ENCODE measurements at places on chromosomes 6 and 20.
A peak's percentile ranks its signal among the peaks of the same experiment; 100 is the strongest.

GRCh38 chr20:59269411-59270025, 30.9 kb upstream of the EDN3 start:
- no peak for DNase-seq

GRCh38 chr6:134397676-134398075, 79.8 kb upstream of the SGK1 start:
- DNase-seq, result no peak

DNA sequence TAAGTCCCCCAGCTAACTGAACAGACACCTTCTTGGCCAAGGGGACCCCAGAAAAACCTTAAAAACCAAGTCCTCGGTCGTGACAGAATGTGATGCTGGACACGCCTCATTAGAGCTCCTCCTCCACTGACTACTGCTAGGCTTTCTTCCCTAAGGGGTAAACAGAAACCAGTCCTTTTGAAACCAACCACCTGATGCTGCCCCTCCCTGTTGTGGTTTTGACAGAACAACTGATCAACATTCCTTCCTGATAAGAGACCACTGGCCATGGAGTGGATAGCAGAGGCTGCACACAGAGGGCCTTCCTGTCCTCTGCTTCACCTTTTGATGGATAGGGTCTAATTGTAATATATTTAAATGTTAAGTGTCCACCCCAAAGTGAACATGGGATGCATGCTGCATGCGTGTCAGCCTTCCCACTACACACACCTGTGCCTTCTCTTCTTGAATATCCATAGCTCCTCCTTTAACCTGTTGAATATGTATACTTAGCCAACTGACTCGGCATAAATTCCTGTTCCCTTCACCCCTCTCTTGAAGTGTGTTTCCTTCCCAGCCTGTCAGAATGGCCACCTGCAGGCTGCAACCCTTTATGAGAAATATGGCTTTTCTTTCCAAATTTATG, 27.9 kb upstream of the SLC2A12 start:
- no peak for DNase-seq

- DNase-seq, result no peak
These were observed 140.8 kb upstream of the RIN2 start for GRCh38 chr20:19617256-19617655.

- DNase-seq, result no peak
These were observed 23.0 kb upstream of the AKAP7 start for GRCh38 chr6:131112249-131112648.

DNA sequence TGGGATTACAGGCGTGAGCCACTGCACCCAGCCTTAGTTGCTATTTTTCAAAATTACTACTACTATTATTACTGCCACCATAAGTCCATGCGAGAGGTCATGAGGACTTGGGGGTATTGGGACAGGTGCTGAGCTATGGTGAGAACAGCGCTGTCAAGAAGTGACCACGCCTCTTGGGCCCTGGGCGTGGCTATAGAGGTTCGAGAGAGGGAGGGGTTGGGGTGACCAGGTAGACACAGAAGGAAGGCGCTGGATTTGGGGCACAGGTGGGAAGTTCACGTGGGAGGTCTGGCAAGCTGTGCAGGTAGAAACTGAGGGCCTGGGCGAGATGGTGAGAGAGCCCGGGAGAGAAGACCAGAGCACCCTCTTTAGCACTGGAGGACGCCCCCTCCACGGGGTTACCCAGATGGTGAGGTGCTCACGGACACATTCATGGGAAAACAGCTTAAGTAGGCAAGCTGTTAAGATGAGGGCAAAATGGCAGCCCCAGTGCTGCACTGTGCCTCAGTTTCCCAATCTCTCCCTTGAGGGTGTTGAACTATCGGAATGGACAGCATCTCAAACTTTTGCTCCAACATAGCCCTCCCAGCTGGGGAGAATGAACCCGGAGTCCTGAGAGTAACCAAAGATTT, 61.0 kb downstream of the RAB44 start:
- no peak for DNase-seq

DNA sequence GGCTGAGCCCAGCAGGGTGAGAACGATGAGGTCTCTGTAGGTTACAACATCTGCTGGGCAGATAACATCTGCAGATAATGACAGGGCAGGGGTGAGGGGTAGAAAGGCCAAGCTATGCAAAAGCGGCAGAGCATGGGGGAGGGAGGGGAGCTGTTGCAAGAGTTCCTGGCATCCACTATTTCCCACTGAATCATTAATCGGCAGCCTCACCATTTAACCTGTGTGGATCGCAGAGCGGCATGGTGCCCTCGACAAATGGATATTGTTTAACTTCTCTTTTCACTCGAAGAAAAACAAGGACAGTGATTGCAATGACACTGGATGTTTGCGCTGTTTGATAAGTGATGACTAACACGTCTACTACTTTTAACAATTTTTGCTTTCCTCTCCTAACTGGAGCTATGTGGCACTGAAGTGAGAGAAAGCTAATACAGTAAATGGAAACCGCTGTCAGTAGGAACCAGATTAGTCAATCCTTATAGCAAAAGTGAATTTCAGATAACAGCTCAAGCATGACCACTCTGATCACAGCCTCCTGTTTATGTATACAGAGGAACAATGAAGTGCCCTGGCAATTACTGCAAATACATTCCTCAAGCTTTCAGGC, 381.5 kb downstream of the TFAP2A start:
- no peak for DNase-seq

DNA sequence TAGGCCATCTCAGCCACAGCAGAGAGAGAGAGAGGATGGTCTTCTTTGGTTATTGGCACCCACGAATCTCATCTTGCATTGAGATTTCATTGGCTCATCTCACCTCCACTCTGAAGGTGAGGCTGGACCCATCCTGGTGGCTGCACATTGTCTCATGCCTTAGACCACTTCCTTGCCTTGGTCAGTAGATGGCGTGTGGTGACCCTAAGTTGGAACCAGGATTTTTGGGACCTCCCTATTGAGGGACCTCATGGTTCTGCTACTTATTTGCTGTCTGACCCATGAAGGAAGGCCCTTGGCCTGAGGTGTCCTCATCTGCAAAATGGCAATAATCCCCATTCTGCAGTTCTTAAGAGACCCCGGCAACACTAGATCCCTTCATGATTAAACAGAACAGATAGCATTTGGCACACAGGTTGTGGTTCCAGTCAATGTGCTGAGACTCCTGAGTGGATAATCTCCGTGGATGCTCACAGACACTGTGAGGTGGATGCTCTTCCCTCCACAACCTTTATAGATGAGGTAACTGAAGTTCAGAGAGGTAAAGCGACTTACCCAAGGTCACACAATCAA, 21.5 kb upstream of the AAR2 start:
- DNase-seq, result peak; percentile 4

- DNase-seq, result no peak
These were observed 423.5 kb downstream of the COL12A1 start for GRCh38 chr6:74782346-74782745.

- DNase-seq, result no peak
These were observed 289.6 kb upstream of the CDH4 start for GRCh38 chr20:60962367-60963045.

- DNase-seq, result no peak
These were observed 30.3 kb downstream of the HACE1 start for GRCh38 chr6:104829183-104829958.

DNA sequence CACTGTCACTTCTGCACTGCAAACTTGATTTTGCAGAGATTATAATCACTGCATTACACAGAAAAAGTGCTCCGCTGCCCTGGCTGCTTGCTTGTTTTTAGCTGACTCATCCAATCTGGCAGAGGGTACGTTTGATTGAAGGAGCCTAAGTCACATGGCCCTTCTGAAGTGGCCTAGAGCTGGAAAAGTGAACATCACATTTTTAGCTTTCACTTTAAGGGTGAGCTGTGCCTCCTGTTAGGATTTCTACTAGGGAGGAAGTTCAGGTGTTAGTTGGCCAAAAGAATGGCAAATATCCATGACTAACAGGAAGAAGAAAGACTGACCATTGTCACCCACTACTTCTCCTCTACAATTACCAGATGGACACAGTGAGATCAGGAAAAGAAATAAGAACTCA, 889.1 kb upstream of the MAP3K7 start:
- peak; percentile 39 for DNase-seq

- no peak for DNase-seq
These were observed 118.7 kb downstream of the SMOC2 start for GRCh38 chr6:168559574-168560098.

GRCh38 chr6:2931970-2932748, 29.1 kb upstream of the SERPINB9 start:
- DNase-seq, result peak; percentile 4

DNA sequence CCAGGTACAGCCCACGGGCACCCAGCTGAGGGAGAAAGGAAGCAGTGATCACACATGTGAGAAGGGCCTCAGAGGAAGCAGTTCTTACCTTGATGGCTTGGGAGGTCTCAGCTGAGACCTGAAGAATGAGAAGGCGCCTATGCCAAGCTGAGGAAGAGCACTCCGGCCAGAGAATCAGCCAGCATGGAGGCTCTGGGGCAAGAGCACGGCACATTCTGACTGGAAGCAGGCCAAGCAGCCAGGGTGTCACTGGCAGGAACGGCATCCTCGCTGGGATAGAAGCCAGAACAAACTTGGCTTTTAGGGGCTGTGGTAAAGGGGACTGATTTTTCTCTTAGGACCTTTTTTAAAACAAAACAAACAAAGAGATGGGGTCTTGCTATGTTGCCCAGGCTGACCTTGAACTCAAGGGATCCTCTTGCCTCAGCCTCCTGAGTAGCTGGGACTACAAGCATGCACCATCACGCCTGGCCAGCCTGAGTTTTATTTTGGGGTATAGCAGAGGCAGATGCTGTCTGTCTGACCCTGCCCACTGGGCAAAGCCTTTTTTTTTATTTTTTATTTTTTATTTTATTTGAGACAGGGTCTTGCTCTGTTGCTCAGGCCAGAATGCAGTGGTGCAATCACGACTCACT, 17.6 kb downstream of the GHRH start:
- DNase-seq, result no peak

DNA sequence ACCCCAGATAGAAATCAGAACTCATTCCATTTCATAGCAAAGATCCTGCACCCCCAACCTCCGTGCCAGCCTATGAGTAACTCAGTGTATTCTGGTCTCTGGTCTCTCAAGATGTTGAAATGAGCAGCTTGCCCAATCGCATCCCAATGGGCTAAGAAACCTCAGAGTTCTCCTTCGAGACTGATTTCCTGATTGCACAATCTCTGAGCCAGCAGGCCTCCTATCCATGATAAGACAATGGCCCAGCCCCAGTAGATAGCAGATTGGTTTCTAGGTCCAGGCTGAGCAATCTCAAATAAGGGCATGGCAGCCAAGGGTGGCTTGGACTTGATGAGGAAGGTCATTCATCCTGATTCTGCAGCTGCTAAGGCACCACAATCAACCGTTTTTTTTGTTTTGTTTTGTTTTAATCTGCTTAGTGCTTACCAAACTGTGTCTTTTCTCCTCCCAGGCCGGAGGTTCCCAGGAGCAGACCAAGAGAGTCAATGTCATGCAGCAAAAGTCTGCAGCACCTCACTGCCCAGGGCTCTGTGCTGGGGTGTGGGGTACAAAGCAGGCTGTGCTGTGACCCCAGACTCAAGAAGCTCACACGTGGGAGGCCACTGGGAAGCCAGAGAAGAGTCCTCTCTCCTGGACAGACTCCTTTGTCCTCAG, 125.1 kb upstream of the NXT1 start:
- peak; percentile 53 for DNase-seq

DNA sequence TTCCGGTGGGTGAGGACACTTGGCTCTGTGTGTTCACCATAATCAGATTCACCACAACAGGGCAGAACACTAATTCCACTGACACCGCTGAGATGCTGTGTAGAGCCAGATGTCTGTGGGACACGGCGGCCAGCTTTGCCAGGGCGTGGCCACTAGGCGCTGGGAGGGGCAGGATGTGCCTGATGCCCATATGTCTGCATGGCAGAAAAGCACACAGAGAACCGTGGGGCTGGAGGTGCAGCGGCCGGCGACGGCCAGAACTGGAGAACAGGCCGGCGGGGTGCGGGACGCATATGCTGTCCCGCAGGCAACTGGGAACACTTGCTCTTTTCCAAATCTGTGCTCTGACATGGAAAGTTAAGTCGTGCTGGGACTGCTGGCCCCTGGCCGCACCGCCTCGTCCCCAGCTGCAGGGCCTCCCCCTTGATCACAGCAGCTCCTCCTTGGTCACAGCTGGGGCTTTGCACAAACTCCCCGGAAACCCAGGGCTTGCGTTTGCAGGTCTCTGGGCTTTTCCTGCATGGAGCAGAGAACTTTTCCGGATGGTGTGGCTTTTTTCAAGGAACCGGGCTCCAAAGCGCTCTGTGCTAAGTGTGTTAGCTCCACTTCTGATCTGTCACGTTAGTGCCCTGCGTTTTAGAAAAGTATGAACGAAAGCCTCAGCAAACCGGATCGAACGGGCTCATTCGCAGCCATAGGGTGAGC, 31.1 kb downstream of the NTSR1 start:
- no peak for DNase-seq

DNA sequence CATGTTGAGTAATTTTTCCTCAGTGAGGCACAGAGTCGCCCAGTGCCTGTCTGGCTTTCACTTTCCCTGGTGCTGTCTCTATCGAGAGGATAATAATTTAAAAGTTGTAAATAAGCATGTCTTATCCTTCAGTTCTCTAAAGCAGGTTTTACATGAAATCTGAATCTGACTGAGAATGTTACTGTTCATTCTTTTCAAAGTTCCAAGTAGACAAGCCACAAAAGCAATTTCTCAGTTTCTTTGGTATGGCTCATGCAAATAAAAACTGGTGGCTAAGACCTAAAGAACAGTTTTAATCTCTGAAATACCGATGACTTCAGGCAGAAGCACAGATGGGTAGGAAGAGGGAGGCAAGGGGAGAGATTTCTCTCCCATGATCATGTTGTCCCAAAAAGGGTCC, 87.6 kb upstream of the GCM1 start:
- no peak for DNase-seq

DNA sequence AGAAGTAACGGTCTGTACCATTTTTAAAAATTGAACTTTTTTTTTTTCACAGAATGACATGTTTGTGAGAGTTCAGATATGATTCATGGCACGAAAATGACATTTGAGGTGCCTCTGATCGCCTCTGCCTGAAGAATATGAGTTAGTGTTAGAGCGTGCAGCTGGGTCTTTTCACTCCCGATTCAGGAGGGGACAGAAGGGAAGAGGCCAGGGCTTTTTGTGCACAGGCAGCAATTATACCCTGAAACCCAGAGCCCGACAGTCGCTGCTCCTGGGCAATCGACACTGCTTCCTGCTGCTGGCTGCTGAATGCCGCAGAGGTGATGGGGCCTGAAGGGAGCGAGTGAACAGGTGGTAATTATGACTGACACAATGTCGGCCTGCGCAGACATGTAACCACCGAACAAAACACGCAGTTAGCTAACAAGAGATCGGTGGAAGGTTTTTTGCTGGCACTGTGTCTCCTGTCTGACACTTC, 652.0 kb upstream of the NOX3 start:
- DNase-seq, result no peak

DNA sequence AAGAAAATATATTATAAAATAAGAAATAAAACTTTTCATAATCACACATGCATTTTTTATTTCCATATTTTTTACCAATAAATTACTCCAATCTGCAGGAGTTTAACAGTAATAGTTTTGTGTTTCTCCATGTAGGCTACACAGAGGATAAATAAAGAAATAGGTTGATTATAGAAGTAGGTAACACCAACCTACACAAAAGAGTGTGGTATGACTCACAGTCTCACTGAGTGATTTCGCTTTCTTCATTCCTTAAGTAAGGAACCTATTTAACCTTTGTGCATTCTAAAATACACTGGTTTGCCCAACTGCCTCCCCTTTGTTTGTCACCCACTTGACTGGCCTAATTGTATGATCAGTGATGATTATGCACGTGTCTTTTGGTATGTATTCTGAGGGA, 244.2 kb upstream of the RIMS1 start:
- DNase-seq, result no peak

Measured in AG04450 (cell line).